ENCODE measurements at places on chromosomes 6 and 20. TPM values are rescaled to one million over a fixed set of nuclear protein-coding genes. Genes with fewer than 3 reads are reported as not detected.

The C20orf204 gene
- total RNA-seq: 18.5 TPM

The CDKAL1 gene
- 18.8 TPM for total RNA-seq

The PTCHD4 gene
- total RNA-seq: not detected

The PDRG1 gene
- 14.2 TPM for total RNA-seq

The GDAP1L1 gene
- total RNA-seq: not detected

DNA sequence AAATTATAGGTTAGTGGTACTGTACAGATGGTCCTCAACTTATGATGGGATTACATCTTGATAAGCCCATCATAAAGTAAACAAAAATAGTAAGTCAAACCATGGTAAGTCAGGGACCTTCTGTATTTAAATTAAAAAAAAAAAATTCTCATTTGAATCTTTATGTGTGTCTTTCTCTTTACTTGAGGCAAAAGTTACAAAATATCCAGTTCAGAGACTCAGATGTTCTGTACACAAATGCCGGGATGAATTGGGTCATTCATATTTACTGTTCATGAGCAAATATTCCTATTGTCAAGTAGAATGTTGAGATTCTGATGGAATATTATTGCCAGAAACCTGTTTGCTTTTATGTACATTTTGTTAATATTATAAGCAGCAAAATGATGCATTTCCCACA is 13.4 kb downstream of the PHACTR2 start:
- no peak overlapping the region for H3K4me3 ChIP-seq
- DNase-seq: no peak
- H3K36me3 ChIP-seq: no peaks in the 10 kb centered on the region

DNA sequence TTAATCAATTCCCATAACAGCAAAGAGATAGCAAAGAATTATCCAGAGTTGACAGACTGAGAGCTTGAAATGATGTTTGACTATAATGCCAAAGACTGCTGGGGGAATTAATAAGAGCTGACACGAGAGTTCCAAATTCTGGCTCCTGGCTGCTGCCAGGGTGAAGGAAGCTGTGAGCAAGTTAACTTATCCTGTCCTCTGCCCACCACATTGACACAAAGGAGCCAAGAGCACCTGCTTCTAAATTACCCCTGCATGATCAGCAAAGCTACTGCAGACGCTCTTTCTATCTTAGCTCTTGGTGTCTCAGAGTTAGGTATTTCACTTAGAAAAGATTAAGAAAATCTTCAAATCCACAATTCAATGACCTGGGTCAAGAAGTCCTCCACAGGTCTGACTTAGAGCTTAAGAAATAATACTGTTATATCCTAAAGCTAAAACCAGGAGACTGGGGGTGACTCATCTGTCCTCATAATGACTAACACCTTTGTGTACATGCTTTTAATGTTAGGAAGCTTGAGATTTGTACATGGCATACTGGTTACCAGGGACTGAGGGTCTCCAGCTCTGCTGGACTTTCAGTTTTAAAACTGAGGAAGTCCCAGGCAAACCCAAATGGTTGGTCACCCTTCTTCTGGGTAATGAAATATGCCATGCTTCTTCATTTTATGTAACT is 13.2 kb upstream of the FRK start:
- no peak overlapping the region for H3K4me3 ChIP-seq
- no peak overlapping the region for H3K27ac ChIP-seq
- H3K36me3 ChIP-seq: no peaks in the 10 kb centered on the region
- no peaks in the 10 kb centered on the region for H3K27me3 ChIP-seq
- no peak for DNase-seq

- H3K4me1 ChIP-seq: no peaks in the 10 kb centered on the region
- H3K36me3 ChIP-seq: no peaks in the 10 kb centered on the region
- H3K27me3 ChIP-seq: no peaks in the 10 kb centered on the region
- H3K27ac ChIP-seq: no peak overlapping the region
- H3K4me3 ChIP-seq: no peak overlapping the region
These were observed 478.3 kb downstream of the FRK start for GRCh38 chr6:115582386-115582785.

GRCh38 chr6:107670792-107671199 is 153.3 kb downstream of the SCML4 start:
- H3K27me3 ChIP-seq: no peaks in the 10 kb centered on the region
- no peak overlapping the region for H3K27ac ChIP-seq
- peaks cover 32% of the 10 kb centered on the region for H3K4me1 ChIP-seq

GRCh38 chr6:170444056-170444591 is 109.0 kb downstream of the PSMB1 start:
- H3K4me3 ChIP-seq: no peak overlapping the region
- no peak for DNase-seq
- no peaks in the 10 kb centered on the region for H3K36me3 ChIP-seq
- peaks cover 16% of the 10 kb centered on the region for H3K4me1 ChIP-seq
- peaks cover 23% of the 10 kb centered on the region for H3K27me3 ChIP-seq

- peaks cover 31% of the 10 kb centered on the region for H3K4me1 ChIP-seq
- no peak for DNase-seq
- peak overlapping the region; percentile 94 for H3K27ac ChIP-seq
- no peaks in the 10 kb centered on the region for H3K36me3 ChIP-seq
- H3K4me3 ChIP-seq: no peak overlapping the region
These were observed 25.8 kb upstream of the TOP1 start for GRCh38 chr20:41002842-41003142.

DNA sequence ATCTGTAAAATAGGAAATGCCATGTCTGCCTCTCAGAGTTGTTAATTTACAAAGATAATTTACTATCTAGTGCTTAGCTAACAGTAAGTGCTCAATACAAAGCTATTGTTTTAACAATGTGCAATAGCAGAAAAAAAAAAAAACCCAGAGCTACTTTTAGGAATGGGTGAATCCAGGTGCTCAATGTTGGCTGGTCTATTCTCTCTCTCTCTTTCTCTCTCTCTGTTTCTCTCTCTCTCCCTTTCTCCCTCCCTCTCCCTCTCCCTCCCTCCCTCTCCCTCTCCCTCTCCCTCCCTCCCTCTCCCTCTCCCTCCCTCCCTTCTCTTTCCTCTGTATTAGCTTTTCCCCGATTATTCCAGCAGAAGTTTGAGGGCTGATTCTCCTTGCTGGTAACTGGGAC is 14.0 kb downstream of the PDRG1 start:
- H3K4me3 ChIP-seq: no peak overlapping the region
- H3K27ac ChIP-seq: no peak overlapping the region
- no peak for DNase-seq
